ENCODE measurements at places on chromosomes 2 and 18.
A peak's percentile ranks its signal among the peaks of the same experiment; 100 is the strongest.

DNA sequence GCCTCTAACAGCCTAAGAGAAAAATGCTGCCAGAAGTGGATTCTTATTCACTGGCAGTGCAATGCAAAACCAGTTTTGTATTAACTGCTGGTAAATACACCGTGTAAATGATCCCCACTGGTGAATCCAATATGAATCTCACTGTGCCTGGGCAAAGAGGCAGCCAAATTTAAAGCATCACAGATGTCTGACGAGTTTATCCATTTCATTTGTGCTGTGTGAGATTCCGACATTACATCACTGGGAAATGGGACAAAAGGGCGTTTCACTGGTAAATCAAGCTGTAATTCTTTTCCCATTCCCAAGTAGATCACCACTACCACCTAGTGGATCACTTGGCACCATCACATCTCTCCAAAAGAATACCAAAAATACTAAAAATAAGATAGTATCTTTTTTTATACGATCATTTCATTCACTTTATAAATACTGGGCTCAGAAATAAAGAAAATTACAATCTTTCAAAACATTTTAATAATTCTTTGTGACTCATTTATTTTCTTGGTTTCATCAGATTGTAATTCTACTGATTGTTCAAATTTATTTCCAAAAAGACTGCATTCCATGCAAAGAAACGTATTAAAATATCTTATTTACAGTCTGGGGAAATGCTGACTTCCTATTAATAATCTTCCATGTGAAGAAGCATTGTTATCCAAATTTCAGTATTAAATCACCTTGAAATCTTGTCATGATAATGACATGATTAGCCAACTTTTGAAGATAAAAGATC is 125.6 kb downstream of the GRB14 start:
- DNase-seq: no peak

DNA sequence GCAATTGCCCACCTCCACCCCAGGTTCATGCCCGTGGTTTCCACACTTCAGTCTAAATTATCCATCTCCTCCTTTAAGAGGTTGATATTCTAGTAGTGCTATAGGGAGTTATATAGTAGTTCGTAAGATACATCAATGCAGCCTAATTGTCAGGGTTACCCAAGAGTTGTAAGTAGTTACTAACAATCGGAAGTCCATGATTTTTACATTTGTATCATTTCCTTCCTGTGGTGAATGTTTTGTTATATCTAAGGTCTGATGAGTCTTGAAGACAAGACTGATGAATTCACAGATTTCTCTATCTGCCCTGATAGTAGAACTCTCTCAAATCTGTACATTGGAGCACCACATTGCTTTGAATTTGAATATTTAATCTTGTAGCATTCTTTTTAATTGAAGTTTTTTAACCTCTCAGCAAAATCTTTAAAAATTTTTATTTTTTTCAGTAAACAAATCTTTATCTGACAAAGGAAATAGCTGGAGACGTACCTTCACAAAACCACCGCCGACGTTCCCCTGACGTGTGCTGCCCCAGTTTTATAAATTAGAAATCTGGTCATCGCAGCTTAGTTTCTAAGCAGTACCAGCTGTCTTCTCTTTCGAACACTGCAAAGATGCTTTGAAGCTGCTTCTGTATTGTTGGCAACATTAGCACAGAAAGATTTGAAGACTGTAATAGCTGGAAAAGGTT is 264.5 kb downstream of the SOCS6 start:
- DNase-seq: no peak

- DNase-seq: peak; percentile 23
Observed at GRCh38 chr18:55779691-55780585, 191.9 kb upstream of the TCF4 start.

DNA sequence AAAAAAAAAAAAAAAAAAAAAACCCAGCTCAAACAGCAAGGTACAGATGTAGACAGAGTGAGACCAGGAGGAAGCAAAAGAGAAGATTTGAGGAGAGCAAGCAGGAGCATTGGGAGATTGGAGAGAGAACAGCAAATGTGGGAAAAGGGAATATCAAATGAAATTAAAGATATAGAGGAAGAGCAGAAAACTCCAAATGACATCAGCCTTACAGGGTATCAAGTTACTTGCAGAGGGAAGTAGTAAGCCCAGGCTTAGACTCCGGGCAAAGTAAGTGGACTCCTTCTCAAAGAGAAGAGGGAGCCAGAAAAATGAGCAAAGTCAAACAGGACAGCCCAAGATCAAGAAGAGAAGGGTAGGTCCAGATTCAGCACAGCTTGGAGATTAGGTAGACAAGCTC is 93.3 kb upstream of the PPP1CB start:
- DNase-seq: no peak

GRCh38 chr2:212939777-212940531 is 211.5 kb downstream of the IKZF2 start:
- no peak for DNase-seq

DNA sequence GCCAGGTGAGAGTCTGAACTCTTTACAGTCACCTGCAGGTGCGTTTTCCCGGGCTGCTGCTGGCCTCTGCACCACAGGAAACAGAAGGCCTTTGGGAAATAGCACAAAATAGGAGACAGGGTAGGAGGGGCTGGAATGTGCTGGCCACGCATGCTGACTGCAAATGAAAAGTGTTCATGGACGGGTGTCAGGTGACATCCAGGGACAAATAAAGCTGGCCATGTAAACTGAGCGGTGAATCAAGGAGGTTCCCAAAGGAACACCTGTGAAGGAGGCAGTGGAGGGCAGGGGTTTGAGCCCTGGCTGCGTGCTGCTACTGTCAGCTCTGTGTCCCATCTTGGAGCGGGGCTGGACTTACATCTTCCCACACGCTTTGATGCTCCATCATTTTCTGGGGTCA is 42.4 kb upstream of the GBX2 start:
- DNase-seq: no peak

DNA sequence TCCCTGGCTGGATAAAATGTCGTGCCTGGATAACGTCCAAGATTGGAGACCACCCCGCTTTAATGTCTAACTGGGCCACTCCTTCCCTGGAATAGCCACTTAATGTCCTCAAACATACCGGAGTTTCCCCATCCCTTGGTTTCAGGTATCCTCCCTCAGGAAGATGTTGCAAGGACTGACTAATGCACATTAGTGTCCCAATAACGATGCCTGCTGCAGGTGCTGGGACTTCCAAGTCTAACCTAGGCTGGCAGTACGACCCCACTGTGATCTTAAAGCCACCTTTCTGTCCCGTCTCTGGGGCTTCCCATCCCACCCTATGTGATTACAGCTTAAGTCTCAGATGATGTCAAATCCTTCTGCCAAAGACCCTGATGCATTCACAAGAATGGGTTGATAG is 1.1 kb upstream of the ATP6V1C2 start:
- DNase-seq: no peak

DNA sequence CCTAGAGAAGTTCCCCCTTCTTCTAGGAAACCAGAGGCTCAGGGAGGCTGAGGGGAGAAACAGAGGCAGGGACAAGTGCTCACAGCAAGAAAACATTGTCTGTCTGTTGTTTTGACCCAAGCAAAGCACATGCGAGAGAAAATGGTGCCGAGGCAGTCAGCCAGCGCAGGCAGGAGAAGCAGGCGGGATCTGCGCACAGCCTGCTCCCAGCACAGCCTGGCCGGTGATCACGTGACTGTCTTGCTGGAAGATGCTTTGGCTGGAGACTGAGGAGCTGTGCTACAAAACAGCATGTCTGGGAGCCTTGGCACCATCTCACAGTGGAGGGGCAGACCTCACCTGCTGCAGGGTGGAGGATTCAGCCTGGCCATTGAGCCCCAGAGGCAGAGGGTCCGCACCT is 93.7 kb upstream of the MYCN start:
- DNase-seq: no peak

DNA sequence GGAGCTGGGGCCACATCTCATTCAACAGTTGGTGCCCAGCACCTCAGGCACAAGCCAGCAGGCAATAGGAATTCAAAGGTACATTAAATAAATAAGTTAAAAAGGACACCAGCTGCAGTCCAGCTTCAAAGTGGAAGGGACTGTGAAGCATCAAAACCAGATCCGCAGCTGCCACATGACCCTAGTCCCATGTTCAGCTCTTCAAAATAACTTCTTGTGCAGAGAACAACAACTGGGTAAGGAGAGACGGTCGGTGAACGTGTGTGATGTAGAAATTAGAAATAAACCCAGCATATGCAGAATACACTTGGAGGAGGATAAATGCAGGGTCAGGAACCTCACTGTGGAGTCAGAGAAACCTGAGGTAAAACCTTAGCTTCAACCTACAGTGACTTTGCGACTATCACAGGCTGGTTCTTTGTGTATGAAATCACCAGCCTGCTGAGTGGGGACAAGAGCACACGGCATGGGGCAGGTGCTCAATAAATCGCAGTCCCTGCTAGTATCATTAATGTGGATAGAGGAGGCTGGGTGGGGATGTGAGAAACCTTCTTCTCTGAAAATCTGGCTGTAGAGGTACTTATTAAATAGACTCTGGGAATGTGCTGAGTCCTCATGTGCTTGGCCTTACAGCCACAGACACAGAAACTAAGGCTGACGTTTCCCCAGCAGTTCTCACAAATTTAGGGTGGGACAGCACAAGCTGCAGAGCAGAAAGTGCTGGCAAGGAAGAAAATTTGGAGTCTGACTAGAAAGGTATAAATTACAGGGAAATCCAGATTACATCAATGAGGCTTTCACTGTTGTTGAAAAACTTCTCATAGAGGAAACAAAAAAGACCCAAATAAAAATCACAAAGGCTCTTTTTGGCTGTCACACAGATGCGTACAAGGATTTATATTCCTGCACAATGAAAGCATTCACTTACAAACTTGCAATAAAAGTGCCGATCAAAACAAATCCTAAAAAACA is 20.7 kb downstream of the FBXO15 start:
- no peak for DNase-seq

GRCh38 chr18:47260120-47260923 is 8.9 kb upstream of the SKOR2 start:
- peak; percentile 78 for DNase-seq

- DNase-seq: no peak
Observed at GRCh38 chr2:7574385-7574784, 657.2 kb downstream of the RNF144A start.

DNA sequence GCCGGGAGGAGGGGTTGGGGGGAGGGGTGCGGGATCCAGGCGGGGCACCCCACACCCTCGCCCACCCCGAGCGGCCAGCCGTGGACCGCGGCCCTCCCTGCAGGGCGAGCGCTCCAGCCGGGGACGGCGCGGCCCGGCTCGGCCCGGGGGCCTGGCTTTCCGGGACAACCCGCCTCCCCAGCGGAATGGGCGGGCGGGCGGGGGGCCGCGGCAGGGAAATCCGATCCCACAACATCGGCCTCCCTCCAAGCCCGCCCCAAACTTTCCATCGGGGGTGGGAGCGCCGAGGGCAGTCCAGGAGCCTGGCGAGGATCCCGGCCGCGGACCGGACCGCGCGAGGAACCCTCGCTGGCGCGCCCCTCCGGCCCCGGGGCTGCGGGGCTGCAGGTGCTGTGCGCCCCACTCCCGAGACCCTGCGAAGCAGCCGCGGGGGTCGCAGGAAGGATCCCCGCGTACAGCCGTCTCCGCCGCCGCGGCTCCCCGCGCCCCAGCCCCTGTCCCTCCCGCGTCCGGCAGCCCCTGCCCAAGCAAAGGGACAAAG is 529 bp downstream of the SEMA4C start:
- DNase-seq: peak; percentile 71

GRCh38 chr2:205561441-205561840 is 120.9 kb upstream of the NRP2 start:
- DNase-seq: no peak

DNA sequence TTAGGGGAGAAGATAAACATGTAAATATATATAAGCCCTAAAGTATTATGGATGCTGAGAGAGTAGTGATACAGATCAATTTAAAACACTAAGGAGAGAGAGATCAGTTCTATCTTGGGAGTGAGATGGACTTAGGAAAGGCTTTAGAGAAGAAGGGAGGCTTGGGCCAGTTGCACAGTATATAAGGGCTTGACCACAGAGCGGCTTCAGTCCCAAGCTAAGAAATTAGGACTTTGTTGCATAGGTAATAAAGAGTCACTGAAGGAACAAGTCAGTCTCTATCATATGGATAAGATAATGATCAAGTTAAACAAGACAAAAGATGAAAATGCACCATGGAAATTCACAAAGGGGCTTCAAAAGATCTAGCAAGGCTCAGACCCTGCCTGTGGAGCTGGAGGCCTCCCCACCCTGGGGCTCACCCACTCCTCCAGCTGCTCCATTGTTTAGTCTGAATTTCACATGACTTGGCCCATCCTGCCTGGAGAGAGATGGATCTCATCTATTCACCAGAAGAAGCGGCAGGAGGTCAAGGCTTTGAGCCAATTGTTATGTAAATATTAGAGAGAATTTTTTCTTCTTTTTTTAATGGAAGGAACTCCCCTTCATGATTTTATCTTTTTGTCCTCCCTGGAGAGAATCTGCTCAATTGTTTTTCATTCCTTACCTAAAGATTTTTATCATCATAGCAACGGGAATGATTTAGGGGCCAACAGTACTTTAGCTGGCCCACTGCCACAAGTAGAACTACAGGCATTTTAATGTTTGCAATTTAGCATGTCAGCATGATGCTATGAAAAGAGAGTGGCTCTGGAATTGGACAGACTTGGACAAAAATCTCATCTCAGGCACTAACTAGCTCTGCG is 44.0 kb downstream of the GYPC start:
- DNase-seq: no peak

DNA sequence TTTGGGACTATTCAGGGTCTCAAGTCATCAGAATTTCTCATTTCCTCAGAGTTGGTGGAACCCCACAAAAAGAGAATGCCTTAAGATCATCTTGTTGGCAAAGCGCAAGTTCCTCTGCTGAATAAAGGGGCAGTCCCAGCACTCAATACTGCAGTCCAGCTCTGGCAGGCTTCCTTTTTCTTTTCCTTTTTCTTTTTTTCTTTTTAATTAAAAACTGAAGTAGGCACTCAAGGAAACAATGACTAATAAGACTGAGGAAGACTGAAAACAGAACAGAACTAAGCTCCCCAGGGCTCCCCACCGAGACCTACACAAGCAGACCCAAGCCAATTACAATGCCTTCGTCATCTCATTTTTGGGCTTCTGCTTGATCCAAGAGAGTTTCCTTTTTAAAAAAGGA is 82.0 kb downstream of the STK39 start:
- no peak for DNase-seq

- DNase-seq: no peak
Observed at GRCh38 chr2:212223696-212224095, 314.9 kb downstream of the ERBB4 start.

DNA sequence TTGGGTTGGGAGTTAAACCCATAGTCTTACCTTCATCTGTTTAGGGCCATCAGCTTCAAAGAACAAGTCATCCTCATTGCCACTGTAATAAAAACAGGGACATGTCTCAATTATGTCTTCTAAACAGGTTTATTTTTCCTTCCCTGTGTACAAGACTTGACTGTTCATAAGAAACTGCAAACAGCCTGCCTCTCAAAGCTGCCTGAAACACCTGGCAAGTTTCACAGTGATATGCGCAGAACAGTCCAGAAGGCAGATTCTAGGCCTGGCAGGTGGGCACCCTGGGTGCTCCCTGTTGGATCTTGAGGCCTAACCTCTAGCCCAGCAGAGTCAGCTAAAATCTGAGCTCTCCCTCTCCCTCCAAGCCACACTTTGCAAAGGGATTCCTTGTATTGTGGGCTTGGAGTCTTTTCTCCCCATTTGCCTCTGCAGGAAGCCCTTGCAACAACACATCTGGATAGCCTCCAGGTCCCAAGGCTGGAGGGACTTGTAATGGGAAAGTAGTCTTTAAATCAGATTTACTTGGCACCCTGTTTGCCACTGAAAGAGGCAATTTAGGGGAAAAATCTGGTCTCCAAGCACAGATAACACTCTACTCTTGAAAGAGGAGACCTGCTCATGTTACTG is 930 bp downstream of the IL1B start:
- DNase-seq: no peak
